ENCODE measurements at places on chromosomes 1 and 21.

GRCh38 chr1:68221001-68221979, 11.0 kb downstream of the WLS start:
- no peak for DNase-seq

DNA sequence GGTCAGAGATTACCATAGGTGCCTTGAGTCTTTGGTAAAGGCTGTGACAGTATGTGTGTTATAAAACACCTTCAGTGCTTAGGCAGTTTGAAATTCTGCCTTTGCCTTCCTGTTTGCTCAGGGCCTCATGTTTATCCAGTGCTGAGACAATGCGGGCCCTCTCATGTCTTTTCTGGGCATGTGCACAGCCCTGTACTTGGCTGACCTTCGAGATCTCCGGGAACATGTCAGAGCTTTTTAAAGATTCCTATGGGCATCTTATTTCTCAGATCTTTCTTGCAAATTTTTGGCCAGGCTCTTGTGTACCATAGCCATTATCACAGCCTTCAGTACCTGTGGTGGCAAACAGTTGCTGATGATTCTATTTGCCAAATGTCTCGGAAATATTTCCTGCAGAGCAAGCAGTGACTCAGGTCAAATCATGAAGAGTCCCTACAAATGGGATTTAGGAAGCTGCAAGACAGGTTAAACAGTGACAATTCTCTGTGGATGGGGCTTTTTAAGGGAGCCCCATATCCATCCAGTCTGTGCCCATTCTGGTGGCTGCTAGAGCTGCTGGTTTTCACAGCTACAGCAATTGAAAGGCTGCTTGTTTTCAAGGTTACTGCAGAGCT, 42.1 kb downstream of the HOOK1 start:
- no peak for DNase-seq

- DNase-seq, result no peak
Observed at GRCh38 chr1:201533836-201534235, 5.1 kb upstream of the NAV1 start.

GRCh38 chr1:196774175-196774574, 465 bp upstream of the CFHR3 start:
- no peak for DNase-seq

GRCh38 chr1:44672254-44672955, 1.9 kb downstream of the TMEM53 start:
- peak; percentile 29 for DNase-seq

GRCh38 chr1:64882574-64883255, 83.6 kb downstream of the JAK1 start:
- DNase-seq, result no peak

Measured in activated T-cell treated with anti-CD3 and anti-CD28 coated beads, Interleukin-2, amount 50 U/mL, for 72 hours (primary cell).